Astrocyte of the cerebellum (primary cell): ENCODE measurements at places on chromosomes 2 and 18.

DNA sequence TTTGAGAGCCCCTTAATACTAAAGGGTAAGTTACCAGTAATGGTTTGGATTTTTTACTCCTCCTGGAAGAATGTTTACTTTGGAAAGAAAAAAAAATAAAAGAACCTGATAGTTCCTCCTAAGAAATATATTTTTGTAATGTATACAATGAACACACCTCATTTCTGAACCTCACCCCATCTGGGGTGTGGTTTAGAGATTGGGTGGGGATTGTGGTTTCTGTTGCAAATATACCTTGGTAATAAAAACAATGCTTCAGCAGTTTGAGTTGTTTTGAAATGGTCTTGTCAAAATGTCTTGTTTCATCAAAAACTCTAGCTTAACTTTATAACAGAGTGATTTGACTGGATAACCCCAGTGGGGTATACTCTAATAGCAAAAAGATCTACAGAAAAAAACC, 448.9 kb upstream of the MEIS1 start:
- no peak for DNase-seq

DNA sequence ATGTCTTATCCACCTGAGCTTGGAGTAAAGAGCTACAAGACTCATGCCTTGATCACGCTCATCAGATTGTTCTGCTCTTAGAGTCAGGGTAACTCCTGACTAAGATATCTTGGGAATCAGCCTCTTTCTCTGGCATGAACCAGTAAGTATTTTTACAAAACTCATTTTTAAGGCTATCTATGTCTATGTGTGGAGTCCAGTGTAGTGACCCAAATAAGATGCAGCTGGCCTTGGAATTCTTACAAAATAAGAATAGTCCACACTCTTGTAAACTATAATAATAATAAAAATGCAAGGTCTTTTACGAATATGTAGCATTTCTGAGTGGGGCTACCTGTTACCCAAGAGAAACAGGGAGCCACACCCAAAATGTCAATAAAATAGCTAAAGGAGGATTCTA, 498.3 kb upstream of the SYT4 start:
- DNase-seq, result no peak

- no peak for DNase-seq
These were observed 70.8 kb upstream of the LPIN2 start for GRCh38 chr18:3083766-3084165.

DNA sequence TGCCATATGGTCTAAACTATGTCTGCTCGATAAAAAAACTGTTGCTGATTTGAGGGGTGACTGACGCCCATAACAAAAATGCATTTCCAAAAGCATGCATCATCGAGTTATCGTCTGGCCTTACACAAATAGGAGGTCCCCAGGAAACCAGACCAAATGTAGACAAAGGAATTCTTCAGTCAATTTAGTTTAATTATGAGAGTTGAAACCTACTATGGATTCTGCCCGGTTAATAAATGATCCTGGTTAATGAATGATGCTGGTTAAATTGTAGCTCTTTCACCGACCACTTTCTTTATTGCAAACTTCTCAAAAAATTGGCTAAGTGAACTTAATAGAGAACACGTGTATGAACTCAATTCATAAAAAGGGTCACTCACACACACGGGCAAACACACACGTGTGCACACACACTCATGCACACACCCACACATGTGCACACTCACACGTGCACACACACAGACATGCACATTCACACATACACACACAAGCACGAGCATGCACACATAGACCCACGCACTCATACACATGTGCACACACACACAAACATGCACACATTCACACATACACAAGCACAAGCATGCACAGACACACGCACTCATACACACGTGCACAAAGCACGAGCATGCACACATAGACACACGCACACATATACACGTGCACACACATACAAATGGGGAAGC, 59.0 kb upstream of the SALL3 start:
- no peak for DNase-seq

DNA sequence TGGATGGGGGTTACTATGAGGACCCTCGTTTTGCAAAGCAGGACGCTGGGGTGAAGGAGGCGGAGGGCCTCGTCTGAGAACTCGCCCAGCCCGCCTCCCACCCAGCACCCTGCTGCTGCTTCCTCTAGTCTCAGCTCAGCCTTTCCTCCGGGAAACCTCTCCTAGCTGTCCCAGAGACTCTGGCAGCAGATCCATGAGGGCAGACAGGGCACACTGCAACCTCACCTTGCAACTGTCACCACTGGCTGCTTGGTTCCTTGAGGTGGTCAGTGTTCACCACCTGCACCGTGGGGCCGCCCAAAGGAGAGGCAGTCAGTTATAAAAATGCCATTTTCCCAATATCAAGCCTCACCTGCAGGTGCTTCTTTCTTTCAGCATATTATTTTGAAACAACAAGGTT, 45.6 kb downstream of the PARD6G start:
- no peak for DNase-seq

DNA sequence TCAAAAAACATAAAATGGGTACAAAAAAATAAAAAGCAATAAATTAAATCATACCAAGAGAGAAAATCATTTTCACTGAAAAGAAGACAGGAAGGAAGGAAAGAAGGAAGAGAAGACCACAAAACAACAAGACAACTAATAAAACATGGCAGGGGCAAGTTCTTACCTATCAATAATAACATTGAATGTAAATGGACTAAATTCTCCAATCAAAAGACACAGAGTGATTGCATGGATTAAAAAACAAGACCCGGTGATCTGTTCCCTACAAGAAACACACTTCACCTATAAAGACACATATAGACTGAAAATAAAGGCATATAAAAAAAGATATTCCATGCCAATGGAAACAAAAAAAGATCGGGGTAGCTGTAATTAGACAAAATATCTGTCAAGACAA, 82.6 kb upstream of the CERS6 start:
- no peak for DNase-seq

DNA sequence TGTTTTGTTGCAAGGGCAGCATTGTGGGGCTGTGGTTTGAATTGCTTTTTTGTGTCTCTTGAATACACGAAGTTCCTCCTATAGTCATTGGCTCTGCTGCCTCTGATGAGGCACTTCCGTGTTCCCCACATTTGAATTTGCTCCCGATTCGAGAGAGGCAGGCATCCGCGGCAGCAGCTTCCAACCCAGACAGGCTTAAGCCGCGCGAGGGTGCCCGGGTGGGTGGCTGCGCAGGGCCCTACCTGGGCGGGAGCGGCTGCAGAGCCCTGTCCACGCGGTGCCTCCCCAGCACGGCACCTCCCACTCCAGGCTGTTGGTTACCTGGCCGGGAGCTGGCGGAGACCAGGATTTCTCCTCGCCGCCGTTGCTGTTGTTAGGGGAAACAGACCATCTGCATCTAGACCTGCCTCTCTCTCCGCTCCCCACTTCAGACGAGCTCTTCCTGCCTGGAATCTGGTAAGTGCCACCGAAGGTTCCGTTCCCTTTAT, 151.3 kb downstream of the NEDD4L start:
- no peak for DNase-seq

DNA sequence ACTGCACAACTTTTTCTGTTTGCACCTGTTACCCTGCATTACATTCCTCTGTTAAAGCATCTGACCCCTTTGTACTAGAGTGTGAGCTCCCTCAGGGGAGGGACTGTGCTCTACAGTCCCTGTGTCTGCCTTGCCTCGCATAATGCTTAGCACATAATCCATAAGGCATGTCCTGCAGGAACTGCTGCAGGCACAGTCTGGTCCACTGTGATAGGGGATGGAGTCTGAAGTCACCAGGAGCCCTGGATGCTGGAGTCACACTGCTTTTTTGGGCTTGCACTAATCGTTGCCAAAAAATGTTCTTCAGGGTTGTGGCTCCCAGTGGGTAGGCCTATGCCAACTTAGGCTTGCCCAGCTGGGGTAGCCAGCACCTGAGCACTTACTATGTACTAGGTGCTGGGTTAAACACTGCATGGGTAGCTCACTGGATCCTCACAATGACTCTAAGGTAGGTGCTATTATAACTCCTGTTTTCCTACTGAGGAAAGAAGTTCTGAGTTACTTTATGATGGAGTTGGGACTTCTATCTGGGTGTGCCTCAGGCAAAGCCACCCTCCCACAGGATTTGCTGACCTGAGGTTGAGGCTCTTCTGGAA, 33.3 kb downstream of the COPS7B start:
- no peak for DNase-seq

- no peak for DNase-seq
These were observed 344.0 kb upstream of the DDX18 start for GRCh38 chr2:117470311-117471095.

GRCh38 chr2:45833301-45833967, 182.0 kb downstream of the PRKCE start:
- DNase-seq, result no peak

GRCh38 chr18:3624935-3625741, 175.2 kb downstream of the TGIF1 start:
- DNase-seq, result peak; percentile 90

- no peak for DNase-seq
These were observed 233.4 kb downstream of the NAPG start for GRCh38 chr18:10759241-10759640.

GRCh38 chr18:25608091-25608490, 256.1 kb upstream of the ZNF521 start:
- DNase-seq, result no peak

DNA sequence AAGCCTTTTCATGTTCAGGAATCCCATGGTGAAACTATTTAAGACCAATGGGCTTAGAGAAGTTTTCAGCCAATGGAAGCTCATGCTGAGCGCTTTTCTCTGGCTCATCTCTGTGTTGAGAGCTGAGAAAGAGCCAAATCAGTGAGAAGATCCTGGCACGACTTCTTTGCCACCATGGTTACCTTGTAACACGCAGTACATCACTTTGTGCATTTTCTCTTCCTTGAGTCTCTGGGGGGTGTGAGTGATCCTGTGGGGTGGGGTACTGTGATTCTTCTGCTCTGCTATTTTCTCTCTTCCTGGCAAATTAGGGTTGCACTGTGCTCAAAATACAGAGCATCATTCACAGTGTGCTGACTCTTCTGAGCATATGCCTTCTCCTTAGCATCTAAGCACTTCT, 664.2 kb downstream of the ARHGAP15 start:
- DNase-seq, result no peak

GRCh38 chr2:140122001-140122400, 1341.8 kb upstream of the NXPH2 start:
- peak; percentile 8 for DNase-seq

DNA sequence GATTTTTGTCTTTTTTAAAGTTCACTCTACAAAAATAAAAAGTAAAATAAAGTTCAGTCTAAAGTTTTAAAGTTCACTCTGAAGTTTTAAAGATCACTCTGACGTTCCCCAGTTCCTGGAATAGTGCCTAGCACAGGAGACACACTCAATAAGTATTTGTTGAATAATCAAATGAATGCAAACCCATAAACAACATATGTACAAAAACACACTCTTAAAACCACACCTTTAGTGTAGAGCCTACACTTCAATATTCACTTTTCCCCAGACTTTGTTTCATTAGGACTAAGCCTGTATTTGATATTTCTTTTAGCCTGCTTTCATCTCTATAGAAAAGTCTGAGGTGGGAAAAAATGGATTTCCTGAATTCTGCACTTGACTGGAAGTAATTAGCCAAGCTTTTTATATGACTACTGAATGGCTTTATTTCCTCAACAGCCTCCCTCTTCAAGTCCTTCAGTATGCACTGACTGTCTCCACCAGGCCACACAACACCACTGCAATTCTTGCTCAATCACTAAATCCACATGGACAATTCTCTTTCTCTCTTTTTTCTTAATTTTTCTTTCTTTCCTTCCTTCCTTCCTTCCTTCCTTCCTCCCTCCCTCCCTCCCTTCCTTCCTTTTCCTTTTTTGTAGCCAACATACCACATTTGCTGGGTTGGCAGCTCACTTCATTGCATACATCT, 104.6 kb downstream of the SS18 start:
- DNase-seq, result no peak

DNA sequence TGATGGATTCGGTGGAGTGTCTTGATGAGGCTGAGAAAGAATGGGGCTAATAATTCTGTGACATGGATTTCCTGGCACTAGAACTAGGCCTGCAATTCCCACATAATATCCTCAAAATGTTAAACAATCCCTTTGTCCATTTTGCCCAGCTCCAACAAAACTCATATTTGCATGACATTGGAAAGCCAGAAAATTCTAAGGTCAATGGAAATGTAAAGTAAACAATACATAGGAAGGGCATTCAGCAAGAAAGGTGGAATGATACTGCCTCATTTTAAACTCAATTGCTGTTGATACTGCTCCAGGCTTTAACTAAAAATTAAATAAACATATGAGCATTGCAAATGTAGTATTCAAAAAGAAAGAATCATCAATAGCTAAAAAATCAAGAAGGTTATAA, 434.8 kb upstream of the SLC8A1 start:
- no peak for DNase-seq

GRCh38 chr2:46384457-46384815, 87.2 kb downstream of the EPAS1 start:
- DNase-seq, result no peak

GRCh38 chr2:9422321-9423099, 818 bp downstream of the ITGB1BP1 start:
- DNase-seq, result no peak

- no peak for DNase-seq
These were observed 7.6 kb upstream of the COQ10B start for GRCh38 chr2:197445746-197446145.

- no peak for DNase-seq
These were observed 66.1 kb downstream of the BAZ2B start for GRCh38 chr2:159550231-159550630.

- no peak for DNase-seq
These were observed 143.5 kb upstream of the MMADHC start for GRCh38 chr2:149731079-149731478.

DNA sequence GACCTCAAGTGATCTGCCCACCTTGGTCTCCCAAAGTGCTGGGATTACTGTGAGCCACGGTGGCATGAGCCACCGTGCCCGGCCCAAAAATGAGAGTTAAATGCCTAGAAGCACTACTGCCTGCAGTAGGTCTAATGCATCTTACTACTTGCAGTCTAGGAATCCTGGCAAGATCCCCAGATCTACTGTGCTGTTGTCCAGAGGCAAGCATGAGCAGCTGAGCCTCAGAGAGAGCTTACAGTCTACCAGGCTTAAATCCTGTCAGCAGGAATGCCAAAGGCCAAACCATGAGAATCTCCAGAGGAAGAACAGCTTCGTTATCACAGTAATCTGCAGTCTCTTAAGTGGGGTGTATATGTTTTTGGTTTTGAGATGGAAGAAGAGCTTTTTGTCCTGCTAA, 54.4 kb downstream of the XRCC5 start:
- peak; percentile 13 for DNase-seq

- DNase-seq, result peak; percentile 91
These were observed at the start of gene SPAG16 for GRCh38 chr2:213284105-213285090. SPAG16 (plus strand) TSS chr2:213284464.

- no peak for DNase-seq
These were observed 172.0 kb downstream of the LOXHD1 start for GRCh38 chr18:46484971-46485370.
